Activated CD8-positive, alpha-beta T cell treated with anti-CD3 and anti-CD28 coated beads for 36 hours (primary cell): ENCODE measurements at places on chromosomes 4 and X.
A peak's percentile ranks its signal among the peaks of the same experiment; 100 is the strongest.

GRCh38 chr4:83552083-83552482 is 16.2 kb downstream of the GPAT3 start:
- no peak for DNase-seq

- peak; percentile 6 for DNase-seq
Measured at GRCh38 chr4:82561786-82562563, at the start of gene TMEM150C. Gene TMEM150C, minus strand, starts transcription at chr4:82561988. Its CDS starts 57,331 bp downstream, at chr4:82504657.

DNA sequence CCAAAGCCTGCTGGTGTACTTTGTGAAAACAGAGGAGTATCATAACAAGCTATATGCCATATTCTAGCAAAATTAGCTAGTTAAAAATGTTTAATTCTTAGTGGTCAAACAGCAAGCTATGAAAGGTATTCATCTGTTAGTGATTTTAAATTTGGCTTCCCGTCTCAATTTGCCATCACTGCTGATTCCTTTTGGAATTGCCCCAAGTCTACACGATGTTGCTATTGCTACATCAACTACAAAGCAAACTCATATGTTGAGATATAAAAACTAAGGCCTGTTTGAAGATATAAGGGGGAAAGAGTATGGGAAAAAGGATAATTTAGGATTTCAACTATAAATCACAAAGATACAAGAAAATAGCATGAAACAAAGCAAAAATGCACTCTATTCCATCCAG is 146.1 kb downstream of the COL25A1 start:
- no peak for DNase-seq

DNA sequence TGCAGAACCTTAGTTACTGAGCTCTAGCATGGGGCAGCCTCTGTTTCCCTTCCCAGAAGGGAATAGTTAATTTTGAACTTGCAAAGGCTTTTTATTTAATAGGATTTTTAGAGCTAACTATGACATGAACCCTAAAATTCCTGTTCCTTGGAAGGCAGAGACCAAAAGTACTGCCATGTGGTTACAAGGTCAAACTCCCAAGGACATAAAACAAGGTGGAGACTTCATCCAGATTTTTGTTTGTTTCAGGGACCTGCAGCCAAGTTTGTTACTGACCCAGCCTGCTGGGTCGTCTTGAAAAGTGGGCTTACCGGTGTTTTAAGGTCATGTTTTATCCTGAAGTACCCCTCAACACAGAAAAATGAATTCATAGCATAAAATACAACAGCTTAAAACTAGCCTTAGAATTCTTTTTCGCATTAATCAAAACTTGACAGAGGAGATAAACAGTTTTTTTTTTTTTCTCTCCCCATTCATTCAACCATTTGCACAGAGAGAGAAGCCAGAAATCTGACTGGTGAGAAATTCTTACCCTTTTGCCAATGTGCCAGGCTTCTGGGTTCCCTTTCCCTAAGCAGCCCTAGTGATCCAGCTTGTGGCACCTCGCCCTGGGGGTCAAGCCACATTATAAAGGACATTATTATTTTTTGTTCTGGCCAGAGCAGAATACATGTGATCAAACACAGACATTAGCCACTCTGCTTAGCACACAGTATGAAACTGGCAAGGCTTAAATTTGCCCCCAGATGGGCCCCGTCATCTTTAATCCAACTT is 21.5 kb upstream of the GRPEL1 start:
- no peak for DNase-seq

DNA sequence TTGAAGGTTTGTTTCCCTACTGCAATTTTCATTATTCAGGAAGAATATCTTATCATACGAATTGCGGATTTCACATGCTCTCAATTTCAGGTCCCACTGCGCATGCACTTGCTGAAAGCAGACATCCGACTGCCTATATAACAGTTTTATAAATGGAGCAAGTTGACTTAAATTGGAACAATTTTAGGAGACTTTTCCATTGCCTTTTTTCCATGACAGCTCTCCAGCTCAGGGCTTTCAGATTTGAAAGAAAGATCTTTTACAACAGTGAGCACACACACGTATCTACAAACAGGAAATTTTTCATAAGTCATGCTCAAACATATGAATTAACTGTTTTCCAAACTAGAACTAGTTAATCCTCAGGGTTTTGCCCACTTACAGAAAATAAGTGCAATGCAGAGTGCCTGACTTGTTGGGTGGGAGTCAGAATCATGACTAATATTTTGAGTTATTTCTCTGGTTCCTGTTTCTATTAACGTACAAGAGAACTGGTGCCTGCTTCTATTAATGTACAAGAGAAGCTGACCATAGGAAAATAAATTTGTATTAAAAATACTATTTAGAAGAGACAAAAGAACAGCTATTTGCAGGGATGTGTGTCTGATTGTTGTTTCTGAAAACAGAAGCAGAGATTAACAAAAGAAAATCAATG is 137.9 kb downstream of the GPC3 start:
- no peak for DNase-seq

- DNase-seq: peak; percentile 89
Measured at GRCh38 chrX:129769467-129770154, 10.1 kb upstream of the SASH3 start.

GRCh38 chrX:155056877-155057792 is 13.8 kb downstream of the CMC4 start:
- DNase-seq: peak; percentile 60

DNA sequence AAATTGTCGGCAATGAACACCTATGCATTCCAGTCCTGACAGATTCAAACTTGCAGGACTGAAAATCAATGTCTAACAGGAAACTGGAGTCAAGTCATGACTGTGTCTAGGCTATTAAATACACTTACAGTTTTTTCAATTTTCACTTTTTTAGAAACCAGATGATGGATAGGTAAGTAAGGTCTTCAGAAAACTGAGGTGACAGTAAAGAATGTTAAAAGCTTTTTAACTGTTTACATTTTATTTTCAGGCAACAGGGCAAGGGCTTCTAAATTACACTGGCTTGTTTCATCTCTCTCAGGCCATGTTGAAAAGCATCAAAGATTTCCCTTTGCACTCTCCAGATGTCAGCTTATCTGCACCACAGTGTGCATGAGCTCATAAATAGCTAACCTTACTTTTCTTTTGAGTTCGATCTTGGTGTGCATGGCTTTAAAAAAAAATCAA is 65.2 kb downstream of the SEC24D start:
- no peak for DNase-seq

- DNase-seq: no peak
Measured at GRCh38 chr4:69727426-69727825, 33.0 kb downstream of the SULT1B1 start.

DNA sequence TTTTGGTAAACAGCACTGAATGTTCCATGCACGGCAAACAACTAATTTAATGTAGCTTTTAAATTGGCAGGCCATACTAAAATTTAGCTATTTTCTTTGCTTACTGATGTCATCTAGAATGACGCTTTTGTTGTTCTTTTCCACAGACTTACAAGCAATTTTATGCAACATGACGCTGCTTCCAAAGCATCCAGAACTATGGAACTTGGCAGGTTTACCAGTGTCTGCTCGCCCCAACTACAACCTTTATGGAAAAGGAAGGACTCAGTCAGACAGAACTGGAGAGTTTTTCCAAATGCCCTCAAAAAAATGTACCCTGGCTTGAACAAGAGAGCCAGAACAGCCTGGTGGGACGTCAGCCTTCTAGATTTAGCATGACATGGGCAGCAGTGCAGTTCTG is 58.7 kb downstream of the ANOS1 start:
- no peak for DNase-seq

DNA sequence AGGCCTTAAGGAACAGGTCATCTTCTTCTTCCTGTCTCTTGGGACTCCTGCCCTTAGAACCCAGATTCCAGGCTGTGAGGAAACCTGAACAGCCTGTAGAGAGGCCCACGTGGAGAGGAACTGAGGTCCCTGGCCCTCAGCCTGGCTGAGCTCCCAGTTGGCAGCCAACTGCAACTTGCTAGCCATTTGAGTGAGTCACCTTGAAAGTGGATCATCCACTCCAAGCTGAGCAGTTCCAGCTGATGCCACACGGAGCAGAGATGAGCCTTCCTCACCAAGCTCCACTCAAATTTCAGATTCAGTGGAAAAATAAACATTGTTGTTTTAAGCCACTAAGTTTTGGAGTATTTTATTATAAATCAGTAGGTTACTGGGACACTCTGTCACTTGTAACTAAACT is 392.5 kb downstream of the BCOR start:
- DNase-seq: peak; percentile 26

- DNase-seq: no peak
Measured at GRCh38 chr4:4521731-4522130, 20.1 kb downstream of the STX18 start.

DNA sequence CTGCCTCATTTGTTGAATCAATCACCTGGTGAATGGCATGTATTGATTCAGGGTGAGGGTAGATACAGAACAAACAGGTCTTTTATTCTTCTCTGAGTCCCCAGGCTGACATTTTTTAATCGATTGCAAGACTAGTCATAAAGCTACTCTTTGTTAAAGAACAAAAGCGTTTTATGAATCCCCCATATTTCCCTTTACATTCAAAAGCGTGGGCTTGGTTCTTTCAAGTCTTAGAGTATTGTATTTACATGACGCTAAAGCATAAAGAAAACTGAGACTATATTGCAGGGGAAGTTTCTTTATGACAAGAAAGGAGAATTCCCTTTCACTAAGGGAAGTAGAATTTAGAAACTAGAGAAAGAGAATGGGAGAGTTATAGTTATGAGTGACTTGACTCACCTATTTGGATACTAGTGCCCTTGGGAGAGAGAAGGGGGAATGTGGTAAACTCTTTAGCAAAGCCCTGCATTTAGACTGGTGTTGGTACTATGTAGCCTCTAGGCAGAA is 69.3 kb upstream of the PDE5A start:
- no peak for DNase-seq

- DNase-seq: no peak
Measured at GRCh38 chrX:82658492-82658891, 849.6 kb upstream of the POU3F4 start.

DNA sequence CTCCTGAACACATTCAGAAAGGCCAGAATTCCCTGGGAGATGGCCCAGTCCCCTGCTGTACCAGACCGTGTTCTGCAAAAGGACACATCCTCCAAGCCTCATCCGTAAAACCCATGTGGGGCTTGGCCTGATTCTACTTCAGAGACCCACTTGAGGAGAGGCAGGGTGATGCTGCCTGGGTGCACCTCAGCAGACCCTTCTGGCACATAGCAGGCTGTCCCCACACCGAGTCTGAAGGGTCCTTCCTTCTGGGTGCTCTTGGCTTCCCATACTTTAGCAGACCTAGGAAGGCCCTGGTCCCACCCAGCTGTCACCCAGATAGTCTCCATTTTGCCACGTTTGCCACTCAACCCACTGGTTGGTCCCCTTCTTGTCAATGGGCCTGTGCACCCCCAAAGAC is 270.1 kb upstream of the AGTR2 start:
- no peak for DNase-seq

DNA sequence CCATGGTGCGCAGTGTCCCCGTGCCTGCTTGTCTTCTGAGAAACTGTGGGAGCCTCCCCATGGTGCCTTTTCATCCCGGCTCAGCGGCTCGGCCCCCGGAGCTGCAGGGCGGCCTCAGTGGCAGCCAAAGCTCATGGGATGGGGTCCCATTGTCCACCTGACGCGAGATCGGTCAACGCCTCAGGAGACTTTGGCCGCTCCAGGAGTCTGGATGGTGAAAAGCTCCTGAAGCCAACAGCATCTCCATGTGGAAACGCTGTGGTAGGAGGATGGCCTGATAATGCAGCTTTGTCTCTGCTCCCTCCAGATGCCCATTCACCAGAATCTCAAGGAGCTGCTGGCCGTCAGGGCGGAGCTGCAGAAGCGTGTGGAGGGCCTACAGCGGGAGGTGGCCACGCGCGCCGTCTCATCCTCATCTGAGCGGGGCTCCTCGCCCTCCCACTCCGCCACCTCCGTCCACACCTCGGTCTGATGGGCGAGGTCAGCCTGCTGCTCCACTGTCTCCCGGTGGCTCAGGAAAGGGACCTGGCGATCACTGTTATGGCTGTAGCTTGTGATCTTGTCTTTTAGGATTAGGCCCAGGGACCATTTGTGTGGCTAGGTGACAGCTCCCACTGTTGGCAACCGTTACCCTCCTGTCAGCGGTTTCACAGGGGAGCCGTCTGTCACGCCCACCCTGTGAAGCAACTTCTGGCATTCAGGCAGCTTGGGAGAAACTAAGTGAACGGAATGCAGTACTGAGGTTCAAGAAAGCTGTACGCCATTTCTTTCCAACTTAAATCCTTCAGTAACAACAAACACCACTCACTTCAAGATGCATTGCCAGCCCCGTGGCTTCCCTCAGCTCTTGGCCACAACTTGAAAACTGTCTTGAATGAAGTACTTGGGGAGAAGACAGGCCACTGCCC is 69.3 kb downstream of the MTMR1 start:
- DNase-seq: no peak

DNA sequence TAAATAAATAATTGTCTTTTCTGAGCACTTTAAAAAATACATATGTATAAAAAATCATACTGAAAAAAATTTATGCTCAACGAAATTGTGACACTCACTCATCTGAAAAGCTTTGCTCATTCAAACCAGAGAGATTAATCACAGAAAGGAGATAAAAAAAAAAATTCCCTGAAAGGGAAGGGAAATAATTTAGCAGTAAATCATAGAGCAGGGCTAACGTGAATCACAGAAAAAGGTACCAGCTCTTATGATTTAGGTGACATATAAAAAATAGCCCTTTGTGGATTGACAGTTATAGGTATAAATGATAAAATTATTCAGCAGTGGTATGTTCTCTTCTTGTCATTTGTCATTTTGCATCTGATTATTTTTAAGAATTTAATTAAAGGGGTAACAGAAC is 552.7 kb upstream of the TENM3 start:
- no peak for DNase-seq

- peak; percentile 28 for DNase-seq
Measured at GRCh38 chrX:49308604-49309269, 5.3 kb downstream of the GAGE10 start.

GRCh38 chrX:31820430-31821210 is 748.8 kb upstream of the FTHL17 start:
- no peak for DNase-seq
